ENCODE measurements at places on chromosomes 6 and 20.

GRCh38 chr6:19297880-19298279 is 539.3 kb upstream of the ID4 start:
- no peak for DNase-seq

DNA sequence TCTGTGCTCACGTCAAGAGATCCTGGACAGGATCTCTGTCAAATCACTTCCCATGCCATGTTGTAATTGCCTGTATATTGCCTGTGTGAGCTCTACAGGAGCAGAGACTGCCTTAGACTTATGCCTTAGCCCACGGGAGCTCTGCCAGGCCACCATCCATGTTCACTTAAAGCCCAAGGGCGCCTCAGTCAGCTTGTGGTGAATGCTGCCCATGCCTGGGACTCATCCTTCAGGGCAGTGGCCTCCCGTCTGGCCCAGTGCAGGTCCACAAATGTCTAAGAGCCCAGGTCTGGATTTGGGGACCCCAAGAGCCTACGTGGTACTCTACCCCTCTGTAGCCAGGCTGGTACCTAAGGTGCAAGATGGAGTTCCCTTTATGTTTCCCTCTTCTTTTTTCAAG is 22.4 kb upstream of the BPIFA2 start:
- no peak for DNase-seq

DNA sequence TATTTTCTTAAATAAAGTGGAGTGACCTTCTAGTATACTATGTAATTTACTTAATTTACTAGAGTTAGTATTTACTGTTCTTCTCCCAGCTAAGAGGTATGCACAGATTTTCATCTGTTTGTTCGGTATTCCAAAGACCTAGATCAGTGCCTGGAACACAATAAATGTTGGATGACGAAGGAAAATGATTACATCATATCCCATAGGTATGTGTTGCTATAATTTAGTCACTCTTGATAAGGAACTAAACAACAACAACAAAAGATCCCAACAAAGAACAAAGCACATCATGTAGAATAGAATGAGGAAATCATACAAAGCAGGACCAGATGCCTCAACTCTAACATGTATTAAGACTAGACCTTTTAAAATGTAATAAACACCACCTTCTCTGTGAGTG is 89.6 kb upstream of the ADGRF1 start:
- DNase-seq, result no peak

DNA sequence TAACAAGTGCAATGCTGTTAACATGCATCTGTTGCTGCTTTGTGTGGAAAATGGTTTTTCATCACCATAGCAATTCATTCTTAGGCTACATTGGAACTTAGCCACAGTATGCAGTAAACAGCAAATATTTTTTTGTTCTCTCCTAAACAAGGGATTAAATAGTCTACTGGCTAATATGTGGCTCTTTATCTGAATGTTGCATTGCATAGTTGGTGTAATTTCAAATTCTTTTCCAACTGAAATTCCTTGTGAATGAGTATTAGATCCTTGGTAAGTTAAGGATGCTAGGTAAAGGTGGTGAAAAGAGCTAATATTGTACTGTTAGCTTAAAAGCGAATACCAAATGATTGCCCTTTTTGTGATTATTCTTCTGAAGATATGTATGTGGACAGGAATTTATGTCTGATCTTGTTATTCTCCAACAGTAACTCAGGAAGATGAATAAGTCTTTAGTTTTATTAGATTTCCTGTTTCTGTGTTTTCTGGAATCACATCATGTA is 958 bp downstream of the MLIP start:
- no peak for DNase-seq

DNA sequence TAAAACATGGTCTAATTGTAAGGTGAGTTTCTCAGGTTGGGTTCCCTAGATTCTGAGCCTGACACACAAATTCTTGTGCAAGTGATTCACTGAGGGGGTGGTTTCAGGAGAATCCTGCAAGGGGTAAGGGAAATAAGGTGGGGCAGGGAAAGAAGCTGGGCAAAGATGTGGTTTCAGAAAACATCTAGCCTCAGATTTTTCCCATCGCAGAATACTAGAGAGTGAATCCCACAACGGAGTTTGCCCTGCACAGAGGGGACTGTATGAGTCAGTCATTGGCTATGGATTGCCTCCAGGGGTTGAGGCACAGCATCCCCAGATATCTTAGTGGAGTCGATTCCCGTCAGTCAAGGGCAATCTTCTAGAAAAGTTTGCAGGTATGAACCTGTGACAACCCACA is 65.2 kb downstream of the PRL start:
- no peak for DNase-seq

DNA sequence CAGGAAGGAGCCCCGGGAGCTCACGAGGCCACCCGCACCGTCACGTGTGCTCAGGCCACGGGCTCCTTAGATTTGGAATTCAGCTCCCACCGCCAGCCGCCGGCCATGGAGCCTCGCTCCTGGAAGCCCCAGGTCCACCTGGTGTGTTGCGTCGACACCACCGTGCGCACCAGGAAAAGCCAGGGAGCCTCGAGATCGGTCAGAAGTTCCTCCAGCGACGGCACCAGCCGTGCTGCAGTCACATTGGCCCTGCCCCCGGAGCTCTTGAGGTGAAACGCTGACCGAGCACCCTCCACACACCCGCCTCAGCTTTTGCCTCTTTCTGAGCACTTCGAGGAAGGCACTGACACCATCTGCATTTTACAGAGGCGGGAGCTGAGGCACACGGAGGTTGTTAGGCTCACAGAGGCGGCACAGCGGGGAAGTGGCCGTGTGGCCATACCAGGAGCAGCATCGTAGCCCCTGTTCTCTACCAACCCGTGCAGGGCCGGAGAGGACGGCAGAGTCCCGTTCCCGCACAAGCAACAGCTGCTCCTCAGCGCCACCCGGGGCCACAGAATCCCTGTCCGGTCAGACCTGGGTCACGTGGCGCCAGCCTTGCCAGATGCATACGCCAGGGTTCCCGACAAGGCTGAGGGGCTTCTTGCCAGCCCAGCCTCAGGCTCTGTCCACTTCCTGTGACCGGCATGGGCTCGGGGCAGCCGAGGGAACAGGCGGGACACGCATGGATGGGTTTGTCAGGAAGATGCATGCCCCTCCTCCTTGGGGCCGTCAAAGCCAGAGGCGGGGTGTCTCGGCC is 7.6 kb downstream of the NKAIN4 start:
- DNase-seq, result no peak

Measured in HuH-7.5 (cell line).